NCI-H226 (cell line): ENCODE measurements at places on chromosomes 1 and 21.

GRCh38 chr1:114251573-114251939, 97.9 kb upstream of the SYT6 start:
- DNase-seq, result no peak

DNA sequence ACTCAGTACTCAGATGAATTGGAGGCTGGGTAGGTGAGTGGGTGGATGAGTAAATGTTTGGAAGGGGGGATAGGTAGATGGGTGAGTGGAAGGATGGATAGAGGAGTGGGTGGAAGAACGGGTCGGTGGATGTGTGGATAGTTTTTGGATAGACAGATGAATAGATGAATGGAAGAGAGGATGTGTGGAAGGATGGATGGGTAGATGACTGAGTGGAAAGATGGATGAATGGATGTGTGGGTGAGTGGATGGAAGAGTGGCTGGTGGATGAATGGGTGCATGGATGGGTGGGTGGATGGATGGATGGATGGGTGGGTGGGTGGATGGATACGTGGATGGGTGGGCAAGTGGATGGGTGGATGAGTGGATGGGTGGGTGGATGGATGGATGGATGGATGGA, 3.7 kb downstream of the SLC45A1 start:
- no peak for DNase-seq

DNA sequence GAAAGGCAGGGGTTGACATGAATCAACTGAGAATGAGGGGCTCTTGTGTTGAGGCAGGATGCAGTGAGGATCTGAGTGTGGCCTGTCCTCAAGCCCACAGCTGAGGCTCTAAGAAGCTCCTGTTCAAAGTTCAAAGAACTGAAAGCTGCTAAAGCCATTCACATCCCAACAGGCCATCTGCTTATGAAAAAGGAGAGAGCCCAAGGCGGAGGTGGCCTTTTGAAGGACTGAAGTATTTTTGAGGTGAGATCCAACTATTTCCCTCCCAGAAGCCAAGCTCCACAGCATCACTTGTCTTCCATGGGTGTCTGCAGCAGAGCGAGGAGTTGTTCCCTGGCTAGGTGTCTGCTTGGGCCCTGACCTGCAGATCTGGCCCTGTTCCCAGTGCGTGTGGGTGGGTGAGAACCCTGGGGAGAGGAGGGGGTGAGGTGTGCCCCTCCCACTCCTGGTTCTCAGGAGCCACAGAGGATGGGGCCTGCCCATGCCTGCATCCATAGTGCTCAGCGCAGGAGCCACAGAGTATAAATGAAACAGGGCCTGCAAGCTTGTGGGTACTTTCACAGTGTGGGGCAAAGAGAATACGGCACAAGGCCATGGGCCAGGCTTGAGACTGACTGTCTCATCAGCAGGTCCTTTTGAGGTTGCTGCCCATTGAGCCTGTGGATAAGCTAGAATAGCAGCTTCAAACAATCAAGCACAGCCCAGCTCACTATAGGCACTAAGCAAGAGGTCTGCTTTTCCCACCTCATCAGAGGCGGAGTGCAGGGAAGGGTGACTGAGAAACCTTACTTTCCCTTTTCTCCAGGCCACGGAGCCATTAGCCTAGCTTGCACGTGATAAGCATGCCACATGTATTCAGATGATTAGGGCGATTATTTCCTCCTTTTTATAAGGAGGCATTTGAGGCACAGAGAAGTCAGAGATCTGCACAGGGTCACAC, 15.7 kb downstream of the REG4 start:
- DNase-seq, result no peak

DNA sequence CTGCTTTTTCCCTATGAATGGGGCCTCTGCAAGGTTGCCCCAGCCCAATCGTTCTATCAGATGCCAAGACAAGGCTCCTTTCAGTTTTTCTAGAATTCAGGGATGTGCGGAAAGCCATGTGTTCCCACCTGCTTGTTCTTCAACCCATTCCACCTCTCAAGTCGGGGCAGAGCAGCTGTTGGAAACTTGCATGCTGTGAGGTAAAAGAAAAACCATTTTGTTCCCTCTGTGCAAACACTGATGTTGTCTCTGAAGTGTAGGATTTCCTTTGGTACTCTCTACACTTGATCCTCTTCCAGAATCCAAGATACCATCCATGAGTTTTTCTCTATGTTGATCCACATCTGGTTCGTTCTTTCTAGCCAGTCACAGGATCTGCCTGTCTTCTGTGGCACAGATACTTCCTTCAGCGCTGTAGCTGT, 7.3 kb downstream of the IER5 start:
- no peak for DNase-seq

DNA sequence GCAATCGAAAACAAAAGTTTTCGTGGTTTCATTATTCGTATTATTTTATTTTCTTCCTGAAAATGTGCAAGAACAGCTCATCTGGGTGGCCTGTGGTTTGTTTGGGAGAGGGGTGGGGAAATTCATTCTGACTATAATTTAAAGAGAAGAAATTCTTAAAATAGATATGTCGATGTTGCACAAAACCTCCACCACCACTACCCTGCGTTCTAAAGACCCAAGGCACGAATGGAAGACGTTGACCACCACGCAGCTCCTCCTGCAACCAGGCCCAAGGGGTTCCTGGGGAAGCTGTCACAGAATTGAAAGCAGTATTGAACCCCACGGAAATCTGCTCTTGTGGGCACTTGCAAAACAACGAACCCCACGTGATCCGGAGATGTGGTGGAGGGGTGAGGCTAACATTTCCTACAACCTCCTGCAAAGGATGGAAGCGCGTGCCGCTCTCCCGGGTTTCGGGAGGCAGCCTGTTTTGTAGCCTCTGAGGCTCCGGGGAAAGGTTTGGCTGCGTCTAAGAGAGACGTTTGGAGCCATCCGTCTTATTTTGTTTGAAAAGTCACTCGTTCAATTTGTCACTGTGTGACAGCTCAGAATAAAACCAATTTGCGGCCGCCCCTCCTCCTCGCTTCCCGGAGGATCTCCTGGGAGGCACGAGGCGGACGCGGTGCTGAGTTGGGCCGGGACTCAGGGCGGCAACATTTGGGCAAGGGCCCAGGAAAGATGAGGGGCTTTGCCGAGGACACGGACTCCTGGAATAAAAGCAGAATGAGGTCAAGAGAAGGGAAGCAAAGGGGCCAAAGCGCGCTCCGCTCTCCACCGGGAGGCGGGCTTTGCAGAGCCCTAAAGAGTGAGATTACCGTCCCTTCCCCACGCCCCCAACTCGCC, 810 bp upstream of the HLX start:
- DNase-seq, result no peak

DNA sequence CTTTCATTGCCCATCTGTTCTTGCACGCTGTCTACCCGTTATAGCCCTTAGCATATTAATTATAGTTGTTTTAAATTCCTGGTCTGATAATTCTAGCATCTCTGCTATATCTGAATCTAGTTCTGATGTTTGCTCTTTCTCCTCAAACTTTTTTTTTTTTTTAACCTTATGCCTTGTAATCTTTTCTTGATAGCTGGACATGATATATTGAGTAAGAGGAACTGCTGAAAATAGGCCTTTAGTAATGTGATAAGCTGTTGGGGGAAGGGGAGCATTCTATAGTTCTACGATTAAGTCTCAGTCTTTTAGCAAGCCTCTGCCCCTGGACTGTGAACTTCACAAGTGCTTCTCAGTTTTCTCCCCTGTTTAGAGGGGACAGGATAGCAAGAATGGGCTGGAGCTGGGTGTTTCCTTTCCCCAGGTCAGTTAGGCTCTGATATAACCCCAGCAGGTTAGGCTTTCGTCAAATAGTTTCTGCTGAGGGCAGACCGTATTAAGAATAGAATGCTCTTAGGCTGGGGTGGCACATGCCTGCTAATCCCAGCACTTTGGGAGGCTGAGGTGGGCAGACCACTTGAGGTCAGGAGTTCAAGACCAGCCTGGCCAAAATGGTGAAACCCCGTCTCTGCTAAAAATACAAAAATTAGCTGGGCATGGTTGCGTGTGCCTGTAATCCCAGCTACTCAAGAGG, 62.2 kb downstream of the ZFYVE9 start:
- DNase-seq, result no peak

- no peak for DNase-seq
Measured at GRCh38 chr1:41853907-41854306, 64.8 kb downstream of the HIVEP3 start.
